Activated CD4-positive, alpha-beta T cell treated with anti-CD3 and anti-CD28 coated beads, Interleukin-2, amount 10 ng/mL, durations not matched to agents 24 days and 14 days (primary cell): ENCODE measurements at places on chromosomes 2 and 18. TPM values are rescaled to one million over a fixed set of nuclear protein-coding genes. Genes with fewer than 3 reads are reported as not detected.

Gene GREB1
- total RNA-seq, result 0.05 and 0.24 TPM in 2 replicates

Gene LAMA1
- total RNA-seq, result not detected in 2 replicates

Gene DSG1
- not detected in 2 replicates for total RNA-seq

Gene PRSS56
- not detected in 2 replicates for total RNA-seq

Gene RAB6D
- total RNA-seq, result not detected in 2 replicates

Gene PDE11A
- total RNA-seq, result not detected in 2 replicates

Gene KRTCAP3
- total RNA-seq, result 4.6 and 5.2 TPM in 2 replicates

Gene RALB
- total RNA-seq, result 72.1 and 80.0 TPM in 2 replicates

Gene STPG4
- 0.16 and 0.38 TPM in 2 replicates for total RNA-seq

Gene MARCHF4
- total RNA-seq, result not detected in 2 replicates

Gene PSMA8
- total RNA-seq, result 0.80 and 0.93 TPM in 2 replicates

Gene BBS5
- 4.3 and 4.7 TPM in 2 replicates for total RNA-seq

Gene TPO
- not detected in 2 replicates for total RNA-seq

Gene CFAP65
- not detected in 2 replicates for total RNA-seq

GRCh38 chr2:8003462-8004075 lies 678.3 kb upstream of the ID2 start:
- H3K4me3 ChIP-seq, result no peak overlapping the region
- H3K27ac ChIP-seq, result no peak overlapping the region
- DNase-seq, result no peak
- H3K36me3 ChIP-seq, result no peaks in the 10 kb centered on the region
- no peaks in the 10 kb centered on the region for H3K27me3 ChIP-seq
- H3K4me1 ChIP-seq, result peaks cover 12% of the 10 kb centered on the region

- no peaks in the 10 kb centered on the region for H3K27me3 ChIP-seq
- DNase-seq, result no peak
- no peak overlapping the region for H3K27ac ChIP-seq
- H3K4me3 ChIP-seq, result no peak overlapping the region
These were observed 1107.2 kb downstream of the DPP10 start for GRCh38 chr2:115549611-115550130.

DNA sequence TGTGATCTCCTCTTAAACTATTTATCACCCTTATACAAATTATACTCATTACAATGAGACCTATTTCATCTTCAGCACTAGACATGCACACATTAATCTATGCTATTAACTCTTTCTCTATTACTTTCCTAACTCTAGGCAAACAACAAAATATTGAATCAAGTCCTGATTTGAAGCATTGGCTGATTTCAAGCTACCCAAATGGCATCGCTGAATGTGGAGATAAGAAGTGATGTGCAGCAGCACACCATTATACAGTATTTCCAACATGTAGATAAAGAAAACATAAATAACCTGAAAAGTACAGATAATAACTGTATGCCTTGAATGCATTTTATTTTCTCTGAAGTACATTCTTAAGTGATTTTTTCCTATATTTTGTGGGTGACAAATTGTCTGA lies 268.6 kb upstream of the GULP1 start:
- no peak for DNase-seq
- H3K4me3 ChIP-seq, result no peak overlapping the region
- no peaks in the 10 kb centered on the region for H3K36me3 ChIP-seq

- no peaks in the 10 kb centered on the region for H3K27me3 ChIP-seq
- H3K4me1 ChIP-seq, result no peaks in the 10 kb centered on the region
- no peaks in the 10 kb centered on the region for H3K36me3 ChIP-seq
- H3K4me3 ChIP-seq, result no peak overlapping the region
- no peak overlapping the region for H3K27ac ChIP-seq
- no peak for DNase-seq
These were observed 253.9 kb upstream of the KLHL29 start for GRCh38 chr2:23131066-23131575.

- no peak for DNase-seq
- no peaks in the 10 kb centered on the region for H3K36me3 ChIP-seq
- no peak overlapping the region for H3K27ac ChIP-seq
These were observed 6.2 kb upstream of the EHD3 start for GRCh38 chr2:31227711-31228125.

- H3K27ac ChIP-seq, result no peak overlapping the region
- no peaks in the 10 kb centered on the region for H3K36me3 ChIP-seq
- peak; percentile 70 for DNase-seq
These were observed 3.2 kb downstream of the EMX1 start for GRCh38 chr2:72920318-72921087.

DNA sequence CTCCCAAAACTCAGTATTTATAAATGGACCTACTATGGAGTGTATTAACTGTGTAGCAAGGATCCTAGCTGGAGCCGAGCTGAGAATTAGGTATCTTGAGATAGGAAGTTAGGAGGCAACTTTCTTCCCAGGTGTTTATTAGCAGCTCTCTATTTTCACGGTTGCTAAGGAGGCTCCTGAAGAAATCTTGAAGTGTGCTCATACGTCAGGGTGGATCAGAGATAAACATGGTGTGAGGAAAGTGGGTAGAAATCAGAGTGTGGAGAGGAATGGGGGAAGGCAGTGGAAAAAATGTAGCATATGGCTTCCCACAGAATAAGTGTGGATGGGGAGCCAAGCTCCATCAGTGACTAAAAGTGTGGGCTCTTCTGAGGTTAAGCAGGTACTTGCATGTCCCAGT lies 104.3 kb downstream of the ABCA12 start:
- no peak overlapping the region for H3K4me3 ChIP-seq
- no peaks in the 10 kb centered on the region for H3K36me3 ChIP-seq

DNA sequence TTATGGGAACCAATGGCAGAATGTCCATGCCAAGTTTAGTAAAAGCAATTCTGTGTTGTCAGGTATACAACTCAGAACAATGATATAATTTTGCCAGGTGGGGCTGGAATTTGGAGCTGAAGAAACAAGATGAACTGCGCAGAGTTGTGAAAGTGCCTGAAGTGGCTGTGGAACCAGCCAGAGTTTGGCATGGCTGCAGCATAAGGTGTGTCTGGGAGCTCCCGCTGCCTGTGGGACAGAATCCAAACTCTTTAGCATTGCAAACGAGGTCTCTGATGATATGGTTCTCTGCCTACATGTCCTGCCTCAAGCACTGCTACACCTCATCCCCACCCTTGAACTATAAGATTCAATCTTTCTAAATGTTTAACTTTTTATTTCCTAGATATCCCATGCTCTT lies 909.7 kb downstream of the EPHA4 start:
- no peak overlapping the region for H3K4me3 ChIP-seq
- H3K36me3 ChIP-seq, result no peaks in the 10 kb centered on the region
- DNase-seq, result no peak

- H3K4me1 ChIP-seq, result peaks cover 3% of the 10 kb centered on the region
- no peak overlapping the region for H3K4me3 ChIP-seq
- H3K27ac ChIP-seq, result no peak overlapping the region
- no peak for DNase-seq
These were observed 46.3 kb downstream of the TCF7L1 start for GRCh38 chr2:85179541-85179940.

- H3K27me3 ChIP-seq, result peaks cover 11% of the 10 kb centered on the region
- H3K4me3 ChIP-seq, result no peak overlapping the region
- no peak for DNase-seq
These were observed 158.6 kb upstream of the HS6ST1 start for GRCh38 chr2:128477026-128477820.

- H3K4me3 ChIP-seq, result no peak overlapping the region
- peak overlapping the region; percentile 51 for H3K27ac ChIP-seq
- peak; percentile 69 for DNase-seq
- no peaks in the 10 kb centered on the region for H3K27me3 ChIP-seq
These were observed 37.4 kb downstream of the VAPA start for GRCh38 chr18:9951022-9951859.

GRCh38 chr2:241226723-241227572 lies 38.5 kb downstream of the ANO7 start:
- peaks cover 44% of the 10 kb centered on the region for H3K36me3 ChIP-seq
- DNase-seq, result no peak
- no peaks in the 10 kb centered on the region for H3K27me3 ChIP-seq
- peaks cover 5% of the 10 kb centered on the region for H3K4me1 ChIP-seq

- DNase-seq, result no peak
- H3K27ac ChIP-seq, result no peak overlapping the region
- H3K36me3 ChIP-seq, result peaks cover 2% of the 10 kb centered on the region
- no peak overlapping the region for H3K4me3 ChIP-seq
- H3K27me3 ChIP-seq, result no peaks in the 10 kb centered on the region
These were observed 26.6 kb downstream of the RASGRP3 start for GRCh38 chr2:33503002-33503401.

- no peak overlapping the region for H3K27ac ChIP-seq
- H3K27me3 ChIP-seq, result no peaks in the 10 kb centered on the region
- no peak for DNase-seq
- no peaks in the 10 kb centered on the region for H3K36me3 ChIP-seq
- peaks cover 19% of the 10 kb centered on the region for H3K4me1 ChIP-seq
- H3K4me3 ChIP-seq, result no peak overlapping the region
These were observed 84.7 kb upstream of the CYRIA start for GRCh38 chr2:16750175-16750924.

DNA sequence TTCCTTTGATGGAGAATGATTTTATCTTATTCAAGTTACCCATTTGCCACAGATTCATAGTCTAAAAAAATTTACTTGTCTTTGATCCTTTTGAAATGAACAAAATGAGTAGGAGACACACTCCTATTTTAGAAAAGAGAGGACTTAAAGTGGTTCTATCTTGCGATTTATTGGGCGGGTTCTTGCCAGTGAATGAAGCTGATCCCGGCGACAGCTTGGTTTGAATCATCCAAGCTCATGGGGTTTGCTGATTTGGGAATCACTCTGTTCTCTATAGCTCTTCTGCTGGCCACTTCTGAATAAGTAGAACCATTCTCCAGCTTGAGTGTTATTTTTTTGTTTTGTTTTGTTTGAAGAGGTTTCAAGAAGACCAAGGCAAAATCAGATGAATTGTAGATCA lies 25.5 kb upstream of the PPP1CB start:
- DNase-seq, result no peak
- no peaks in the 10 kb centered on the region for H3K27me3 ChIP-seq
- no peak overlapping the region for H3K4me3 ChIP-seq
- no peak overlapping the region for H3K27ac ChIP-seq
- no peaks in the 10 kb centered on the region for H3K36me3 ChIP-seq

DNA sequence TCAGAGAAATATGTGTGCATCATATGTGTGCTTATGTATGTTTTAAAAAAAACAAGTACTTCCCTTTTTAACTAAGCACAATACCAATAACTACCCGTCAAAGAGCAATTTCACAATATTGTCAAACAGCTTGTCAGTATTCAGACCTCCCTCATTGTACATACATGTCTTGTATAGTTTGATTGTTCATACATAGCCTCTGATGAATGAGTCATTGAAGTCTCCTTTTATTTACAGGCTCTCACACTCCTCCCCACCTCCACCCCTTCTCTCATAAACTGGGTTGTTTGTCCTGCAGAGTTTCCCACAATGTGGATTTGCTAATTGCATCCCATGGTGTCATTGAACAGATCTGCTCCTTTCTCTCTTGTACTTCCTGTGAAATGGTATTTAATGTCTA lies 132.8 kb upstream of the L3MBTL4 start:
- H3K4me3 ChIP-seq, result no peak overlapping the region
- no peak for DNase-seq
- H3K27me3 ChIP-seq, result no peaks in the 10 kb centered on the region
- H3K36me3 ChIP-seq, result no peaks in the 10 kb centered on the region
- no peak overlapping the region for H3K27ac ChIP-seq
- H3K4me1 ChIP-seq, result no peaks in the 10 kb centered on the region

DNA sequence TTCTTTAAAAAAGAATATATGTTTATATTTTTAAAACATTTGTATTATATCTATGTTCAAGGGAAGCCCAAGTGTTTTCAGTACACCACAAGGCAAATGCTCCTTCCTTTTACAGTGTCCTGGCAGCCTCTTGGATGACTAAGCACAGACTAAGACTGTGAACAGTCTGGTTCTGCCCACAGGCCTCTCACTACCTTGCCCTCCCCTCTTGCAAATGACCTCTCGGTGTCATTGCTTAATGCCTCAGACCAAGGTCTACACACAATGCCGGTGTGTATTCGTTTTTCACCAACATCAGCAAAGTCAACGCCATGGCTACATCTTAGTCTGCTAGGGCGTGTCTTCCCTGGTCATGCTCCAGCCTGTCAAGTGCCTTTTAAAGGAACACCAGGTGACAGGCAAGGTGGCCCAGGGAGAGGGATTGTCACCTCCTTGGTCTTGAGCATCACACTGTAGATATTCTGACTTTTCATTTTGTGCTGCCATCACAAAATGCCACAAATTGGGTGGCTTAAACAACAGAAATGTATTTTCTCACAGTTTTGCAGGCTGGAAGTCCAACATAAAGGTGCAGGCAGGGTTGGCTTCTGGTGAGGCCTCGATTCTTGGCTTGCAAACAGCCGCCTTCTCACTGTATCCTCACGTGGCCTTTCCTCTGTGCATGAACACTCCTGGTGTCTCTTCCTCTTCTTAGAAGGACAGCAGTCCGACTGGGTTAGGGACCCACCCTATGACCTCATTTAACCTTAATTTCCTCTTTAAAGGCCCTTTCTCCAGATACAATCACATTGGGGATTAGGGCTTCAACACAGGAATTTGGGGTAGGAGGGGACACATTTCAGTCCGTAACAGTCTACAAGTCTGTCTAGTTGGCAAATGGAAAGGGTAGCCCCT lies 266.5 kb downstream of the KLHL29 start:
- H3K27me3 ChIP-seq, result no peaks in the 10 kb centered on the region
- H3K27ac ChIP-seq, result no peak overlapping the region
- no peak overlapping the region for H3K4me3 ChIP-seq
- H3K4me1 ChIP-seq, result no peaks in the 10 kb centered on the region

GRCh38 chr2:21277068-21278056 lies 153.6 kb downstream of the TDRD15 start:
- H3K27me3 ChIP-seq, result no peaks in the 10 kb centered on the region
- no peak overlapping the region for H3K4me3 ChIP-seq
- H3K4me1 ChIP-seq, result no peaks in the 10 kb centered on the region
- H3K27ac ChIP-seq, result no peak overlapping the region
- no peak for DNase-seq

- peaks cover 2% of the 10 kb centered on the region for H3K27me3 ChIP-seq
- peak overlapping the region; percentile 94 for H3K27ac ChIP-seq
- H3K4me1 ChIP-seq, result peaks cover 32% of the 10 kb centered on the region
- H3K4me3 ChIP-seq, result peak overlapping the region; percentile 71
- peaks cover 7% of the 10 kb centered on the region for H3K36me3 ChIP-seq
These were observed 37.3 kb upstream of the BMP10 start for GRCh38 chr2:68908392-68908970.

GRCh38 chr18:70554854-70555445 lies 266.1 kb downstream of the SOCS6 start:
- no peaks in the 10 kb centered on the region for H3K27me3 ChIP-seq
- H3K36me3 ChIP-seq, result no peaks in the 10 kb centered on the region
- DNase-seq, result no peak
- H3K4me1 ChIP-seq, result no peaks in the 10 kb centered on the region
